ENCODE measurements at places on chromosomes 12 and 14.

DNA sequence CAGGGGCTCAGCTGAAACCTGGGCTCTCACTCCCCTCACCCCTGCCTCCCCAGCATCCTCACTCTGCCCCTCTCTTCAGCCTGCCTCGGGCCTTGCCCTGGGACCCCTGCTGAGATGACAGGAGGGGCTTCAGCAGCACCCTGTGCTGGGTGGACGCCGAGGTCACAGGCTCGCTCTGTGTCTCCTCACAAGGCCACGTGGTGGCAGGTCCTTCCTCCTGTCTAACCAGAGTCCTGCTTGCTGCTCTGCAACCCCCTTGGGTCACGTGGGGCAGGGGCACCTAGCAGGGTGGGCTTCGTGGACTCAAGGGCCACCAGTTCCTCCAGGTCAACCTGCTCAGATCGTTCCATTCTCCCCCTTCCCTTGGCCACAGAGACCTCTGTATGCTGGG is 90.4 kb downstream of the TMEM121 start:
- DNase-seq = no peak

DNA sequence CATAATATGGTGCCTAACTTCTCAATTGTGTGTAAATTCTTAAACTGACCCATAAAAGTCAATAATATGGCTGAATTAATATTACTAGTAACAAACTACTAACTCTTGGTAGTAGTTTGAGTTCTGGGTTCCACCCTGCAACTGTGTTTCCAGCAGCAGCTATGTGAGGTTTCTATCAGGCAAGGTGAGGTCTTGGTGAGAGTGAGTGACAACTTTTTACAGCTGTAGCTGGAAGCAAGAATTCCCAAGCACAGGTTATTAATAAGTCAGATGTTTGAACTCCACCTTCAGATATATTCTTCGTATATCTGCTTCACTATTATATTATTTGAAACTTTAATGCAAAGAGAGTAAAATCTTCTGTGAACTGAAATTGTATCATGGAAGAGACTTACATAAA is 43.8 kb downstream of the MAP4K5 start:
- no peak for DNase-seq

- no peak for DNase-seq
These were observed 49.4 kb downstream of the DYNC1H1 start for GRCh38 chr14:102013669-102014200.

GRCh38 chr12:56362130-56363059 is at the start of gene APOF:
TSS of gene APOF (minus strand) at chr12:56362857. CDS start at chr12:56362745, 112 bp downstream.
- no peak for DNase-seq

- no peak for DNase-seq
These were observed 43.8 kb upstream of the KTN1 start for GRCh38 chr14:55536204-55536708.

DNA sequence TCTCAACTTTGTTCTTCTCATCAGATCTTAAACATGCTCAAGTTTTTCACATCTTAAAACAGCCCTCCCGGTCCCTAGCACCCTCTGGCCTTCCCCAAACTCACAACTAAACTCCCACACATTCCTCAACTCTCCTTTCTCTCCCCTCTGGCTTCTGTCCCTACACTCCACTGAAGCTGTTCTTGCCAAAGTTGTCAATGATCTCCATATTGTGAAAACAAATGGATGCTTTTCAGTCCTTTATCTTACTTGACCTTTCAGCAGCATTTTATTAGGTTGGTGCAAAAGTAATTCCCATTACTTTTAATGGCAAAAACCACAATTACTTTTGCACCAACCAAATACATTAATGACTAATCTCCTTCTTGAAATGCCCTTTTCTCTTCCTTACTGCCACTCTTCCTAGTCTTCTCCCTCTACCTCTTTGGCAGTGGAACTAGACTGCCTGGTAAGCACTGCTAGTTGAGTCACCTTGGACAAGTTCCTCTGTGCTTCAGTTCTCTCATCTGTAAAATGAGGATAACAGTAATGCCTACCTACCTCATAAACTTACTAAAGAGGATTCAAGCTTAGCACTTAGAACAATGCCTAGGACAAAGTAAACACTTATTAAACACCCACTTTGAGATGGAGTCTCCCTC is 16.0 kb downstream of the CERS5 start:
- DNase-seq = no peak

GRCh38 chr12:76990716-76991115 is 74.7 kb downstream of the E2F7 start:
- DNase-seq = no peak

DNA sequence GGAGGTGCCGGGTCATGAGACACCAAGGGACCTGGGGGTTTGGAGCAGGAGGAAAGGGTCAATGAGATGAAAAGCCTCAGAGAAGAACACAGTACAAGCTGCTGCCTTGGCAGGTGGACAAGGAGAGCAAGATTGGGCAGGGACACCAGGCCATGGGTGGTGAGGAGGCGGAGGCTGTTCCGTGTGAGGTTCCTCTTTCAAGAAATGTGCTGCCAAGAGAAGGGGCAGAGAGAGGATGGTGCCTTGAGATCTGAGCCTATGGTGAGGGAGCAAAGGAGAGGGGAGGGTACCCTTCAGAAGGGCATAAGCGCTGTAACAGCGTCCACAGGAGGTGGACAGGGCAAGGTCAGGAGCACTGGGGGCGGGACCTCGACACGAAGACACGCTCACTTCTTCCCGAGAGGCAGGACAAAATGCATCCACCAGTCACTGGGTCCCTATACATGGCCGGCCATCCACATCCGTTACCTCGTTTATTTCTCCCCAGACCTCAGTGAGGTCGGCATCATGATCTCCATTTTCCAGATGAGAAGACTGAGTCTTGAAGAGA is 100.2 kb downstream of the B4GALNT3 start:
- no peak for DNase-seq
